HT-29 (cell line): ENCODE measurements at places on chromosomes 4 and X.

- no peak for DNase-seq
Observed at GRCh38 chr4:53012738-53013137, 150.6 kb downstream of the RASL11B start.

GRCh38 chrX:96791559-96791958 is 92.1 kb upstream of the RPA4 start:
- DNase-seq: no peak

- peak; percentile 9 for DNase-seq
Observed at GRCh38 chrX:109393859-109394258, 88.0 kb downstream of the GUCY2F start.

DNA sequence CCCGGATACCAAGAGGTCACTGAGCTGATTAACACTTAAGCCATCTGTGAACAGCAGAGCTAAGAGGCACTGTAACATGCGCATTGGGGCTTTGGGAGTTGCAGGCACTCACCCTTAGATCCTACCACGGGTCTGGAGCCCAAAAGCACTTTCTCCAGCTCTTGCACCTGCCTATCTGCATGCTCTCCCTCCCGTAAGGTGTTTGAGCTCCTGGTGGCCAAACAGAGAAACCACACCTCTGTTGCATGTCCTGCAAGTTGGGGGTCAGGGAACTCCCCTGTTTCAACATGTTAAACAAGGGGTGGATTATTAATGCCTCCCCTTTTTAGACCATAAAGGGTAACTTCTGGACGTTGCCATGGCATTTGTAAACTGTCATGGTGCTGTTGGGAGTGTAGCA is 49.8 kb downstream of the GYPA start:
- no peak for DNase-seq

DNA sequence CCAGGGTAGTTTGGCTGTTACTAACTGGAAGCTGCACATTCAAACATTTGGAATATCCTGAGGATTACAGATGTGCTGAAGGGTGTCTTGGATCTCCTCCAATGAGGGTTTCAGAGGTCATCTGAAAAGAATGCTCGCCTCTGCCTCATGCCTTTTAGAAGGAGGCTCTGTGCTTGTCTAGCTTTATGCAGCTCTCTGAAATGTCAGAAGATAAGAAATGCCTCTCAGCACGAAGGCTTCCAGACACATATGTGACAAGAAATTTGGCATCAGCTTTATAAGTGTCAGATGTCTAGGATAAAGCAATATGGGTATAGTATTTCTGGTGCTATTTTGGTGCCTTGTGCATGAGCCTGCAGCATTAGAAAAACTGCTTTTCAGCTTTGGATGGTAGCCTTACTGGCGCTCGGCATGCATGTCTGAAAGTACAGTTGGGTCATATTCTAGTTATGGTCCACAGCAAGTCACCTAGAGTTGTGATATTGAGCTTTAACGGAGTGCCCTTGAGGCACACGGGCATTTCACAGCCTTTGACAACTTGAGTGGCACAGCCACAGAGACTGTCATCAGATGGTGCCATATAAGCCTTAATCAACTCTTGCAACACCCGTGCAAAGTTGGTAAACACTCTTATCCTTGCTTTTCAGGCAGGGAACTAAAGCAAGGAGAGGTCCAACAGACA is 70.8 kb upstream of the PGRMC2 start:
- no peak for DNase-seq

GRCh38 chrX:97984641-97985040 is 1100.9 kb downstream of the RPA4 start:
- no peak for DNase-seq

- no peak for DNase-seq
Observed at GRCh38 chrX:69076088-69076487, 89.2 kb downstream of the PJA1 start.

DNA sequence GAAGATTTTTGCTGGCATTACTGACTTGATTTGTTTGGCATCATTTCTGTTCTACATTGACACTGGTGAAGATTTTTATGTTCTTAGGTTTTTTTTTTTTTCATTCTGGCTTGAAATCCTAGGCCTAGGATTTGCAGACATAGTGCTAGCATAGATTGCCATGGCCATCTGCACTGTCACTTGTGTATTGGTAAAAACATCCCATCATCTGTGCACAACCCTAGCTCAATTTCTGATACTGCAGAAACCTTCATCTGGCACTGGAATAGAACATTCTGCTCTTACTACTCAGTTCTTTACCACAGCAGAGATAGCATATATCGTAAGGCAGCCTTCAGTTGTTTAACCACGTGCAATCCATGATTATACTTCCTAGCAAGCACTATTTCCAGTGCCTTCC is 111.5 kb upstream of the IL15 start:
- DNase-seq: no peak

DNA sequence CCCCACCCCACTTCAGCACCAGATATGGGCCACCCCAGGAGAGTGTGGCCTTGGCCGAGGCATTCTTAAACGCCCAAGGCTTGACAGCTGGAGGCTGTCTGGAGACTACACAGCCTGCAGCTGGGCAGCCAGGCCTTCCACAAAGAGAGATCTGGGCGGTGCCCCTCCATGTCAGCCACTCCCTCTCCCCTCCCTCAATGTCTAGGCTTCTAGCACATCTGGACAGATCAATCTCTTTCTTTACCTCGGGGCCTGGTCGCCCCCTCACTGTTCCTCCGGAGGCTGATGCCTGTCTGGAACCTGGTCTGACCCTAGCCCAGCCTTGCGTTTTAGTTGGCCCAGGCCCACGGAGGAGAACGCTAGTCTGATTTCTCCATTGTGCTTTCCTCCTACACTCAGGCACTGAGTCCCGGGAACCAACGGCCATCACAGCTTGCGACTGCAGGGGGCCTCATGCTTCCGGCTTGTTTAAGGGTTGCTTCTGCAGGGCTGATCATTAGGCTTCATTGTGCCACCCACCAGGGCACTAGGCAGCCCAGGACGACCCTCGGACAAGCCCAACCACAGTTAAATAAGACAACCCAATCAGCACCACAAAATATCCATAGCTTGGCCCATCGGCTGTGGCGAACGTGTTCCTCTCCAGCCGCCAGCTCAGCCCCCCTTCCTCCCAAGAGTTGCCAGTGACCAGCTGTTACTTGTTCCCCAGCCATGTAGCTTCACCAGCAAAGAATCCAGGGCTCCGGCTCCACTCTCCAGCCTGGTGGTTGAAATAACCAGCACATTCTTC is 200.6 kb downstream of the BCOR start:
- no peak for DNase-seq

DNA sequence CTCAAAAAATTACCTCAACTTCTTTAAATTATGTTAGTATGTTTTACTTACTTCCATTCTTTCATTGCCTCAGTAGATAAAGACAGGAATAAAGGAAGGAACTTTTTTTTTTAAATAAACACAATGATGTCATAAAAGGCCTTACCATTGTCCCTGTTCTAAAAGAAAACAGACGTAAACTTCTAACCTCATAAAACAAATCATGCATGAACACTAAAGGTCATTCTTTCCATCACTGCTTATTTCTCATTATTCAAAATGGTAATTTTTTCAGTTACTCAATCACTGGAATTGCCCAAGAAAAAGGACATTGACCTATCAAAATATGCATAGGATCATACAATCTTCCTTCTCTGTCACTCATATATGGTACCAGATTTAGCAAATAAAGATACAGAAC is 32.2 kb upstream of the ARMCX2 start:
- no peak for DNase-seq

- DNase-seq: no peak
Observed at GRCh38 chrX:154429711-154430110, 1.2 kb downstream of the ATP6AP1 start.

- DNase-seq: no peak
Observed at GRCh38 chrX:38652934-38653442, 91.6 kb downstream of the TSPAN7 start.

DNA sequence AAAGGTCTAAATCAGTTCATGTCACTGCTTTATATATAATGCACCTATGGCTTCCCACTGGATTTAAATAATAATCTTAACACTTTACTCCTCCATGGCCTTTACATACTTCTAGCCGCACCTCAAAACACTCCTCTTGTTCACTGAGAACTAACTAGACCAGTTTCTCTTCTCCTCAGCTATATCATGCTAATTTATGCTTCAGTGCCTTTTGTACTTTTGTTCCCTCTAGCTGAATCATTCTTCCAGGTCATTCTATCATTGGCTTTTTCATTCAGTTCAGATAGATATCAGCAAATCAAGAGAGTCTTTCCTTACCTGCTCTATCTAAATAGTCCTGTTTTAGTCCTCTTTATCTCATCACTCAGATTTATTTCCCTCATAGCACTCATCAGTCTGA is 64.2 kb downstream of the TET2 start:
- DNase-seq: no peak

DNA sequence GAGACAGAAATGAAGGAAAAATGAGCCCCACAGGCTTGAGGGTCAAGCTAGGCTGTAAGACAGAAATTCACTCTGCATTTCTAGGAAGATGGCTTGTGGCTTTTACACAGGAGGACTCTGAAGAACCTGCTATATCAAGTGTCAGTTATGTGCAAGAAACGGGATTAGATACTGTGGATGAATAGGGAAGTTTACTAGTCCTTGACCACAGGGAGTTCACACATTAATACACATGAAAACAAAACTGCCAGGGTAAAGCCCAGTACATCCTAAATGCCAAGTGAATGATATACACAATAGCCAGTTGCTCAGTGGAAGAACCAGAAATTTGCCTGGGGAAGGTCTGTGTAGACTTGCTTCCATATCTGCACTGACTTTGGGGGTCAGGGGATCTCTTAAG is 53.5 kb downstream of the TMEM131L start:
- no peak for DNase-seq

GRCh38 chr4:5772528-5773270 is 61.7 kb downstream of the EVC start:
- DNase-seq: no peak

GRCh38 chr4:82284475-82284857 is 89.3 kb downstream of the HNRNPD start:
- no peak for DNase-seq

- DNase-seq: peak; percentile 94
Observed at GRCh38 chrX:111680988-111681779, at the start of gene ALG13. ALG13 (plus strand) TSS chrX:111681170; CDS start chrX:111681219, 49 bp downstream.

DNA sequence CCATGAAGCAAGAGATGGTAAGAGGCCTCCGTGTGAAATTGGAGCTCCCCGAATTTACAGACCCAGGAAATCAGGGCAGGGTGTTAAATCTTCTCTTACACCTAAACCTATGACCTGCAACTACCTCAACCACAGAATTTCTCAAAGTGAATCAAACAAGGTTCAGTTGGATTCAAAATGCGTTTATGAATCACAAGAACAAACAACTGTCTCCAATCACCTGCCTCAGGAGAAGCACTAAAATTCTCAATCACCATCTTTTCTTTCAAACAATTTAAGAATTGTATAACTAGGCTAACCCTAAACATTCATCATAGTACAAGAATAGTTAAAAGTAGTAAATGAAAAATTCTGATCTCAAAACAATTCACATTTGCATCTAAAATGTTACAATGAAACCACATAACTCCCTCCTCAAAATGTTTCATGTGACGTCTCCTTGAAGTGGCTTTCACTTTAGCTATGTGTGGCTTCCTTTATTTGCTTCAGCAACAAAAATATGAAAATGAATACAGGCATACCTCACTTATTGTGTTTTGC is 19.2 kb downstream of the PPP3CA start:
- no peak for DNase-seq

- DNase-seq: no peak
Observed at GRCh38 chrX:154712781-154713740, 37.8 kb downstream of the GAB3 start.

DNA sequence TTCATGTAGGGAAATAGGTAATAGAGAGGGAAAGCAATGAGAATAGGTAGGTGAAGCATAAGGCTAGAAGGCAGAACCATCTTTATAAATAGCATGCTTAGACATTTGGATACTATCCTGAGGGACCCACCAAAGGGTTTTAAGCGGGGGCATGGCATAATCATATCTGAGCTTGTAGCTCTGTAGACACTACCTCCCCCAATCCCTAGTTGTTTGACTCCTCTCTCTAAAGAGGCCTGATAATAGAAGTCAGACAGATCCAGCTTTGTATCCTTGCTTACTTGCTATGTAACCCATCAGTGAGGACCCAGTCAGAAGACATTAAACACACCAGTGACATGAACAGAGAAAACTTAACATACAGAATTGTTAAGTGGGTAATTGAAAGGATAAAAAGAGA is 58.7 kb downstream of the SCFD2 start:
- DNase-seq: no peak

DNA sequence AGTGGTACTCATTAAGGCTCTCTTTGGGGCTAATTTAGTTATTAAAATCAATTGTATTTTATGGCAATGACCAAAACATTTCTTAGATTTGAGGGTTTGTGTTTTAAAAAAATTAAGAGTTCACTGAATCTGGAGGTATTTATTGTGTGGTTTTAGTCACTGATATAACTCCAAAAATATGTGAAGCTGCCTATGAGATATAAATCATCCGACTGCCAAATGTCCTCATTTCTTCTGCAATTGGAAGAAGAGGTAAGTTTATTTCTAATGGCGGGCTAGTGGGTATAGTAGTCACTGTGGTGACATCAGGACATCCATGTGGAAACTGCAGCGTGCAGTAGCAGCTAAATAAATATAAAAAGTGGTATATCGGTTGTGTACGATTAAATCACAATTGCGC is 205.5 kb downstream of the MID1 start:
- no peak for DNase-seq

DNA sequence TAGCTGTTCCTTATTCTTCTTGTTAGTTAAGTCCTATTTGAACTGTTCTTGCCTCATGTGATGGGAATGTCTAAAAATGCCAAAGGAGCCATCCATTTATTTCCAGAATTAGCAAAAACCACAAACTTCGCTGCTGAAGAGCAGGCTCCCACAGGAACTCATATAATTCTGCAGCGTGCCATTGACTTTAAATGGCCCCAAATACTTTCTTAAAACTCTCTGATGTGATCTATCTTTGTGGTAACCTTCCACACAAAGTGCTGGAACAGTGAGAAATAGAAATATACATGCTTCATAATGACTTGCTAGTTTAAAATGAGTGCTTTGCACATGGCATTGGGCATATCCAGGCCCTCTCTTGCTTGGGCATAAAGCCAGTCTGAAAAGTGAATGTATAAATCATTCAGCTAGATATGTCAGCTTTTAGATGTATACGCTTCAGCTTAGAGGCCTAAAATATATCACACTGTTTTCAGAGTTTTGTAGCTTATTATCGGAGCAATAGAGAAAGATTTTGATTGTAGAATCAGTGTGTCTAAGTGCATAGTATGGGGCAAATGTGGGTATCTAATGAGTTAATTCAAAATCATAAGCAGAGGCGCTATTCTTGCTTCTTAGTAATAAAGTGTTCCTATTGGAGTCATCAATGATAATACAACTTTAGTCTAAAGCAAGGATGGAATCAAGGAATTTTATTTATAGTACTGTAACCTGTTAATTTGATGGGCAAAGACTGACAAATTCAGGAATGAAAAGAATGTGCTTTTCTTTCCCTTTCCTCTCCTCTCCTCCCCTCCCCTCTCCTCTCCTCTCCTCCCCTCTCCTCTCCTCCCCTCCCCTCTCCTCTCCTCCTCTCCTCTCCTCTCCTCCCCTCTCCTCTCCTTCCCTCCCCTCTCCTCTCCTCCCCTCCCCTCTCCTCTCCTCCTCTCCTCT is 392.2 kb upstream of the ZFP42 start:
- DNase-seq: no peak
